Osteoblast (primary cell): ENCODE measurements at places on chromosomes 7 and 10. TPM values are rescaled to one million over a fixed set of nuclear protein-coding genes. Genes with fewer than 3 reads are reported as not detected.
A peak's percentile ranks its signal among the peaks of the same experiment; 100 is the strongest.

- DNase-seq: peak; percentile 69
These were observed 14.3 kb downstream of the CHST3 start for GRCh38 chr10:71978476-71978875.

DNA sequence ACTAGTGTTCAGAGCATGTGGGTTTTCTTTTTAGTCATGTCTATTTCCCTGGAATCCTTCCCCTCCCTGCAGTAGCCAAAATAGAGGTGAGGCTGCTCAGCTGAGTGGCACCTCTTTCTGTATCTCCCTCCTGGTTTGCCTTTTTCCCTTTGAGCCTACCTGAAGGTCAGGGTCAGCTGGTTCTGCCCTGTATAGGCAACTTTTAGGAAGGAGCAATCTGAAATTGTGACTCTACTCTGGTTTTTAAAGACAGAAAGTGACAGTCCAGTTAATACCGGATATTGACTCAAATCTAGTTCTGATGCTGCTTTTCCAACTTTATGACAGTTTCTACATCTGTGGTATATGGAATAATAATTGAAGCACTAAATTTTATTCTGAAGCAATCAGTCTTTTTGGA is 26.0 kb downstream of the CCM2 start:
- DNase-seq: no peak

DNA sequence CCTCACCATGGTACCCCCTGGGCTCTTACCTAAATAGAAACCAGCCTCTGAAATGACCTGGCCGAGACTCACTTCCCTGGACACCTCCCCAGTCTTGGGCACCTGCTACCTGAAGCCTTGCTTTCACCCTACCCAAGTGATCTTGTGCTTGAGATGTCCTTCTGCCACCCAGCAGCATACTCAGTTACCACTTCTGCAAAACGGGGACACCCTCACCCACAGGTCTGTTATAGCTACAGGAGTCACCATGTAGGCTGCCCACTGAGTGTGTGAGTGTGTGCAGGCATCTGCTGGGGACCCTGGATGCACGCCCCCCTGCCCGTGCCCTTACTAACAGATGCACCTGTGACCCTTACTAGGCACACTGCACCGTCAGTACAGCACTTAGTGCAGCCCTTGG is 94.8 kb upstream of the PPIF start:
- peak; percentile 26 for DNase-seq

The EPHB6 gene
- total RNA-seq: 2.4 and 4.0 TPM in 2 replicates

GRCh38 chr7:151632750-151633515 is 113.2 kb upstream of the RHEB start:
- DNase-seq: peak; percentile 55

GRCh38 chr7:47185839-47186238 is 396.1 kb downstream of the TNS3 start:
- no peak for DNase-seq

- no peak for DNase-seq
These were observed 17.9 kb downstream of the BTAF1 start for GRCh38 chr10:91941426-91941825.

GRCh38 chr10:52949899-52950298 is 177.3 kb upstream of the MBL2 start:
- DNase-seq: no peak

DNA sequence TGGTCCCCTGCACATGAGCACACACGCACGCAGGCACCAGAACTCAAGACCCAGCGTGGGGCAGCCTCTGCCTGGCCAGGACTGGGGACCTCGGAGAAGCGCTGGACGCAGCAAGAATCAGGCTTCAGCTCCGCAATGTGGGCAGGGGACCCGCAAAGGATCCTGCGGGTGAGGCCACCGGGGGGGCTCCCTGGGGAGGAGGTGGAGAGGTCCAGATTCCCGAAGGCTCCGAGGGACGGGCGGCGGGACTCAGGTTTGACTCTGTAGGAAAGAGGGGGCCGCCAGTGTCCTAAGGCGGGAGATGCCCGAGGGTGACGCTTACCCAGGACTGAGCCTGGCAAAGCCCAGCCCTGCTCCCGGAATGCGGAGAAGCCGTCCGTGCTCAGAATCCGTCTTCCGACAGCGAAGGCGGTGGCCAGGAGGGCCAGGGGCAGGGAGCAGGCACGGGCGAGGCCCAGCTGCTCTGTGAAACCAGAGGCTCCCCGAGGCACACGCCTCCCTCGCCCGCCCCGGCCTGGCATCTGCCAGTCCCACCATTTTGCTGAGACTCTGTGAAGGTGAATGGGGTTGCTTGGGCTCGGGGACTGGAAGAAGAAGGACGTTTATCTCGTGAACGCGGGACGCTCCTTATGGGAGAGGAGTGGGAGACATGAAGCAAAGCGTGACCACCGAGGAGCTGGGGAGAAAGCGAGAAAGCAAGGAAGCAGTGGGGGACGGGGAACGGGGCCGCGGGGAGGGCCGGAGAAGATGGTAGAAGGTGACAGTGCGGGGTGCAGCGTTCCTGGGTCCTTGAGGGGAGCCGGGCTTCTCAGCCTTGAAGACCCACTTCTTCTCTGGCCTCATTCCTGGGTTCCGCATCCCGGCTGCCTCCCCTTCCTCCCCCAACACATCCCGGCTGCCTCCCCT is 489.2 kb downstream of the PTPRN2 start:
- DNase-seq: no peak

- peak; percentile 83 for DNase-seq
These were observed 4.0 kb downstream of the DLX5 start for GRCh38 chr7:97020601-97020995.

DNA sequence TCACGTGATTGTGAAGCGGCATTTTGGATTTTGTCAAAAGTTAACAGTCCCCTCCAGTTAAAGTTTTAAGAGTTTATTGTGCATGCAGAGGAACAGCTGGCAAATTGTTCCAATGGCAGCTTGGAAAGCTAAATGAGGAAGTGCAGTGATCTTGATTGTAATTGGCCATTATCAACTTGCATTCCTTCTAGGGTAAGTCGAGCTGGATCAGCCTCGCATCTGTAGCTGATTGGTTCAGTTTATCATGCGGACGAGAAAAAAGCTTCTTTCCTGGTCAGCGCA is 566 bp downstream of the ZNF789 start:
- DNase-seq: peak; percentile 97

DNA sequence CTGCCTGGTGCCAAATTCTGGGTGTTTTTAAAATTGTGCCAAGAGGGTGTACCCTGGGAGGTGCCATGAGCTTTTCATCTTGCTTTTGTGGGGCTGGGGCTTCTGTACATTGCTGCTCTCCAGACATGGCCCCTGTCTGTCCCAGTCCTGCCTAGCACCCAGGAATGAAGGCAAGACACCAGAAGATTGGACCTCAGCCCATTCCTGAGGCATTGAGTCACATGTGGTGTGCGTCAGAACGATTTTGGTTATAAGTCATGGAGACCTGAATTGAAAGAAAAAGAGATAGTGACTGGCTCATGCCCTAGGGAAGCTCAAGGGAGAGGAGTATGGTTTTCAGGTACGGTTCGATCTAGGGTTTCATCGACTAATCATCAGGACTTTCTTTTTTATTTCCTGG is 493.2 kb downstream of the TYW1 start:
- DNase-seq: no peak

The KCND2 gene
- 6.5 and 9.4 TPM in 2 replicates for total RNA-seq
